ENCODE measurements at places on chromosomes 3 and 15. TPM values are rescaled to one million over a fixed set of nuclear protein-coding genes. Genes with fewer than 3 reads are reported as not detected.

The DLL4 gene
- not detected for total RNA-seq

The SPESP1 gene
- total RNA-seq = not detected

The SPSB4 gene
- total RNA-seq = not detected

The OR5H14 gene
- total RNA-seq = not detected

The ARHGEF26 gene
- 0.35 TPM for total RNA-seq

The CYP8B1 gene
- total RNA-seq = not detected

The BLM gene
- total RNA-seq = 55.4 TPM

The MAP6D1 gene
- total RNA-seq = 1.1 TPM

The APBA2 gene
- not detected for total RNA-seq

The TRANK1 gene
- 66.3 TPM for total RNA-seq

The SOX14 gene
- not detected for total RNA-seq

The EPHB3 gene
- not detected for total RNA-seq

The MME gene
- total RNA-seq = 117 TPM

The SCN11A gene
- total RNA-seq = 0.22 TPM
